ENCODE measurements at places on chromosomes 1 and 21.

DNA sequence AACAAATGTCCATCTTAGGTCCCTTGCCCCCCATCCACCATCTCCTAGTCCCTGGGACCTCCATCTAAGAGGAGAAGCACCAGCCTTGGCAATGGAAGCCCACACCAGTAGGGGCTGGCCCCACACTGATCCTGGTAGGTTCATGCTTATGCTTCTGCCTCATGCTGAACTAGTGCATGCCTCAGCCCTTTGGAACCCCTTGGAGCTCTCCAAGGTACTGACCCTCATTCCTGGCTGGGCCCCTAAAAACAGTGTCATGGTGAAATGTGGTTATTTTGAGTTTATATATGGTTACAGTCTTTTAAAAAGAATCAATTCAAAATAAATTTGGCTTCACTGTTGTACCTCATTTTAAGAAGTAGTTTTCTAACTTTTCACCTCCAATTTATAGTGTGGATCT is 108.3 kb downstream of the HIVEP3 start:
- DNase-seq, result peak; percentile 37

- peak; percentile 1 for DNase-seq
Observed at GRCh38 chr21:23014021-23014420, 2015.8 kb downstream of the NCAM2 start.

DNA sequence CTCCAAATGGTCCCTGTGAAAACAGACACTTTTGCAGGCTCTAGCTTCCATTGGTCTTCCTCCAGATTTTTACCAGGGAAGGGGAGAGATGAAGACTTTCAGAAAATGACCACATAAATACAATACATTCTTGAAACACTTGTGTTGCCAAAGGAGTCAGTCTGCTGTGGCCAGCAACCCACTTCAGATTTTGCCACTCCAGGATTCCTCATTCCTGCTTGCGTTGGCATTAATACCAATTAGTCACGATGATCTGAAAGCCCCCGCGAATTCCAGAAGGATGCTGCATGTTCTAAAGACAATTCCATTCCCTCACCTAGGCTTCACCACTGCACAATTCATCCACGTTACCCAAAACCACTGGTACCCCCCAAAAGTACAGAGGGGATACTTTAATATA is 7.9 kb upstream of the BACE2 start:
- DNase-seq, result no peak

DNA sequence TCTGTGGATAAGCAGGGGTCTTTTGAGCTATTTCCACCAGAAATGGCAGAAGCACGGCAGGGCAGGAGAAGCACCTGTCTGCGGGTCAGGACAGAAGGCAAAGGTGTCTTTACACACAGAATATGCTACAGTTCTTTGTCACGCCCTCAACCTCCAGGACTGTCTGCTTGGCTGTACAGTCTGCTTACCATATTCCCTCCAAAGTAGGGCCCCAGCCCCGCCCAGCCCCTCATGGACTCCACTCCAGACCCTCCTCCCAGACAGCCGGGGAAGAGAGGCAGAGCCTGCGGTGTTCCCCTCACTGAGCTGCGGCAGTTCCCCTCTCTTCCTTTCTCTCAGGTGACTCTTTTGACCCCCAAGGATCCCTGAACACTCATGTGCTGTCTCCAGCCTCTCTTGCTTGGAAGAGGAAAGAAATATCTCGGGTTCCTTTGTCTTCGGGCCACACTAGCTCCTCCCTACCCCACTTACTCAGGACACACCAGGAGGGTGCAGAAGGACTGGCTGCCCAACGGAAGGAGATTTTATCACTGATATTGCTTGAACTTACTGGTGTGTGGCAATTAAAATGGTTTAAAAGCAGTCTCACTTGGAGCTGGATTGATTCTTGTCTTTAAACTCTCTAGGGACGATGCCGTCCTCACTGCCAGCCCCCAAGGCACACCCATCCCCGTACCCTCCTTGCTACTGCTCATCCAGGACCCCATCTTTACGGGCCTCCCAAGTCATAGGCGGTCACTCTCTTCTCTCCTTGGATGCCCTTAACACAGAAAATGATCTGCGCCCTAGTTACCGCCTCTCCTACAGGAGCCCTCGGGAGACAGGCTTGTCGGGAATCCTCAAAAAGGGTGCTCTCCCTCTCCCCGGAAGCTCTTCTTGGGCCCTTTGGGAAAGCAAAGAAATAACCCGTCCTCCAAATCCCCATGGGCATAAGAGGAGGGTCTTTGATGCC is 169.7 kb downstream of the TOMM20 start:
- DNase-seq, result no peak

- no peak for DNase-seq
Observed at GRCh38 chr1:218970397-218970990, 203.2 kb upstream of the LYPLAL1 start.

- no peak for DNase-seq
Observed at GRCh38 chr1:183200451-183200850, 14.4 kb downstream of the LAMC2 start.

DNA sequence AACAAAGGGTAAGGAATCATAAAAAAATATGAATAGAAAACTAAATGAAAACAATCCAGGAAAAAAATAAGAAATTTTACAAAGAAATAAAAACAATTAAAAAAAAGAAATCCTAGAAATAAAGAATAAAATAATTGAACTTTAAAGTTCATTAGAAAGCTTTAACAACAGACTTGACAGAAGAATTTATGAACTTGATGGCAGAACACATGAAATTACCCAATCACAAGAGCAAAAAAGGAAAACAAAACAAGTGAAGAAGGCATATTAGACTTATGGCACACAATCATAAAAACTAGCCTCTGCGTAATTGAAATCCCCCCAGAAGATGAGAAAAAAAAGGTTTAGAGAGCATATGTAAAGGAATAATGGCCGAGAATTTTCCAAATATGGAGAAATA is 802.5 kb upstream of the B3GALT2 start:
- DNase-seq, result no peak

DNA sequence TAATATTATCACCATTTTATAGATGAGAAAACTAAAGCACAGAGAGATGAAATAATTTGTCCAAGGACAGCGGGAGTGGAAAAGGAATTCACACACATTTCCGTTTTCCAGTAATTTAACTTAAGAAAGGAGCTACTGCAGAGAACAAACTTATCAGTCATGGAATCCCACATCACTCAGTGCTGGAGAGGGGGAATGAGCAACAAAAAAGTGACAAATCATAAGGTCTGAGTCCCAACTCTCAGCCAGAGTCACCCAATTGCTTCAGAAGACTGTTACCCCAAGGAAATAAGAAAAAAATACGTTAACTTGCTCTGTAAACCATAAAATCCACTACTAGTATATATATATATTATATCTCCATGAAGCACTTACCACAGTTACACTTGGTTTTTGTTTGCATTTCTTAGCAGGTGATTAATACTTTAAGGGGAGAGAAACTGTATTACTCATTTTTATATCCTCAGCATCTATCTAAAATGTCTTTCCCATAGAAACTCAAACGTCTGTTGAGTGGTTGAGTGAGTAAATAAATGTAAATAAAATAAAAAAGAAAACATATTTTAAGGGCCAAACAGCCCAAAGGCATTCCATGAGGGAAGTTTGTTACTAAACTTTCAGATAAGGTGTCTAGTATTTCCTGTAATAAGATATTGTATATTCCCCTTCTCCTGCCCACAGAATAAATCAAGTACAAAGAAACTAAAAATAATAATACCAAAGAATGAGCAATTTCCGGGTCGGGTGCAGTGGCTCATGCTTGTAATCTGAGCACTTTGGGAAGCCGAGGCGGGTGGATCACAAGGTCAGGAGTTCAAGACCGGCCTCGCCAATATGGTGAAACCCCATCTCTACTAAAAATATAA is 76.8 kb downstream of the SLC45A1 start:
- no peak for DNase-seq

- DNase-seq, result no peak
Observed at GRCh38 chr1:85656256-85656655, 52.0 kb downstream of the ZNHIT6 start.

DNA sequence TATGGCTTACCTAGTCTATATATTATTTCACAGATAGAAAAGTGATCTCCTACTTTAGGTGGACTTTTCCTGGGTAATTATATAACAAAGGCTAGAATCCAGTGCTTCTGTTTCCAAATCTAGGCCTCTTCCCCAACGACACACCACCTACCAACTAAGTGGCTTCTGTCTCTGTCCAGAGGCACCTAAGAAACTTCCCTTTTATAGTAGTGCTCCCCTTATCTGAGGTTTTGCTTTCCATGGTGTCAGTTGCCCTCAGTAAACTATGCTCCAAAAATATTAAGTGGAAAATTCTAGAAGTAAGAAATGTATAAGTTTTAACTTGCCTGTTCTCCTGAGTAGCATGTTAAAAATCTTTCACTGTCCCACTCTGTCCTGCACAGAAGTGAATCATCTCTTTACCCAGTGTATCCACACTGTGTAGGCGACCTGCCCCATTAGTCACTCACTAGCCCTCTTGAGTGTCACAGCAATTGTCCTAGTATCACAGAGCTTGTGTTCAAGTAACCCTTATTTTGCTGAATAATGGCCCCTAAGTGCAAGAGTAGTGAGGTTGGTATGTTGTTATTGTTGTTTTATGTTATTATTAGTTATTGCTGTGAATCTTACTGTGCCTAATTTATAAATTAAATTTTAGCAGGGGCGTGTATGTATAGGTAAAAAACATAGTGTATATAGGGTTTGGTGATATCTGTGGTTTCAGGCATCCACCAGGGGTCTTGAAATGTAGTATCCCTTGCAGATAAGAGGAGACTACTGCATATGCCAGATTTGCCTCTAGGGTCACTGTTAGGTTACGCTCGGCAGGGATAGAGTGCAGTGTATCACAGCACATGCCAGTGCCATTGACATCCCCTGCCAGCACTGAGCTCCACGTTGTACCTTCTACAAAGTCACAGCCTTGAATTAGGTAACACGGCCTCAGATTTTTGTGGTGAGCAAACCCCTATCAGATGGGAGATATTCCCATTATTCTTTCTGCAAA is 14.7 kb upstream of the CD53 start:
- no peak for DNase-seq

All from left renal cortex interstitium (tissue), 4 donors.